Right ventricle myocardium superior (tissue), 1 donor: ENCODE measurements at places on chromosomes 12 and 14. TPM values are rescaled to one million over a fixed set of nuclear protein-coding genes. Genes with fewer than 3 reads are reported as not detected.

VRTN gene
- total RNA-seq: not detected

CLEC1B gene
- not detected for total RNA-seq

CNTN1 gene
- total RNA-seq: 0.46 TPM

CCDC38 gene
- 0.08 TPM for total RNA-seq
